Cerebellum (tissue), 4 donors: ENCODE measurements at places on chromosomes 4 and X. TPM values are rescaled to one million over a fixed set of nuclear protein-coding genes. Genes with fewer than 3 reads are reported as not detected.

Gene MORC4
- total RNA-seq, result 11.2 TPM

Gene NDP
- total RNA-seq, result 18.7 TPM

Gene HHIP
- 10.6 TPM for total RNA-seq

Gene ENPP6
- 1.2 TPM for total RNA-seq

Gene PABPC5
- total RNA-seq, result 11.0 TPM

Gene BEX5
- total RNA-seq, result 17.6 TPM

Gene TEX13D
- not detected for total RNA-seq

Gene LRAT
- 1.6 TPM for total RNA-seq

Gene TACC3
- total RNA-seq, result 8.7 TPM

Gene SPANXC
- total RNA-seq, result not detected
